M059J (cell line): ENCODE measurements at places on chromosomes 2 and 18.
A peak's percentile ranks its signal among the peaks of the same experiment; 100 is the strongest.

GRCh38 chr2:221402072-221402471 lies 170.0 kb downstream of the EPHA4 start:
- no peak for DNase-seq

- DNase-seq, result peak; percentile 14
Observed at GRCh38 chr2:119419065-119419464, 12.6 kb upstream of the TMEM37 start.

GRCh38 chr2:219462349-219462748 lies 27.7 kb downstream of the SPEG start:
- no peak for DNase-seq

GRCh38 chr2:85385746-85386145 lies 24.4 kb downstream of the CAPG start:
- no peak for DNase-seq

DNA sequence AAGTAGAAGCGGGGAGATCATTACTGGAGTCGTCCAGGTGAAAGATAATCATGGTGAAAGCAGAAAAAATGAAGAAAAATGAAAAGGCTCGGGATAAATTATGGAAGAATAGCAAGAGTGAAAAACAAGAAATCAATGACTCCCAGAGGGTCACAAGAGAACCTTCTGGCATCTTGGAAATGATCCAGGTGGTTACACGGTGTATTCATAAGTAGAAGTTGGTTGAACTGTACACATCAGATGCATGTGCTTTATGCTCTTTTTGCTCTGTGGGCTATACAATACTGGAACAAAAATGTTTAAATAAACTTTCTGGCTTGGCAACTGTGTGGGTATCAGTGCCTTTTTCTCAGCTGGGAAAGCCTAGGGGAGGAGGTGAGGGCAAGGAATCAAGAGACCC lies 348.9 kb downstream of the RND3 start:
- no peak for DNase-seq
